Activated CD8-positive, alpha-beta memory T cell treated with anti-CD3 and anti-CD28 coated beads for 1 hour (primary cell): ENCODE measurements at places on chromosomes 3 and 15.

- DNase-seq, result no peak
Observed at GRCh38 chr15:39414201-39414600, 166.7 kb upstream of the THBS1 start.

GRCh38 chr15:87638554-87639083, 617.9 kb downstream of the NTRK3 start:
- DNase-seq, result no peak

DNA sequence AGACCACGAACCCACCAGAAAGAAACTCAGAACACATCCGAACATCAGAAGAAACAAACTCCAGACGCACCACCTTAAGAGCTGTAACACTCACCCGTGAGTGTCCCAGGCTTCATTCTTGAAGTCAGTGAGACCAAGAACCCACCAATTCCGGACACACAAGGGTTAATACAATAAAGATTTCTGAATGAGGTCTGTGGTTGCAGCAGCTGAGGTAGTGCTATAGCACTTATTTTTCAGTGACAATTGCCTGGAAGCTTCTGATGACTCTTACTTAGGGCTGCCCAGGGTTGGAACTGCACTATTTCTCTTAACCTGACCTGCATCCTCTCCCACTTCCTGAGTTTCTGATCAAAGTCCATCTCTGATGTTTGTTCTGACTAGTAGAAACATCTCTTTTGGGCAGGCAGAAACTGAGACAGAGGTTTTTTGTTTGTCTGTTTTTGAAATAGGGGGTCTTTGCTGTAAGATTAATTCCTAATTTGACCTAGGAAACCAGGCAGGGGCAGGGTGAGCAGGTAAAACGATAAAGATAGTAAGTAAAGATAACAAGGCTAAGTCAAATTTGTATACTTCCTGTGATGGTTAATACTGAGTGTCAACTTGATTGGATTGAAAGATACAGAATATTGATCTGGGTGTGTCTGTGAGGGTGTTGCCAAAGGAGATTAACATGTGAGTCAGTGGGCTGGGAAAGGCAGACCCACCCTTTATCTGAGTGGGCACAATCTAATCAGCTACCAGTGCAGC, 169.1 kb downstream of the GAP43 start:
- no peak for DNase-seq

- DNase-seq, result no peak
Observed at GRCh38 chr3:73493543-73494308, 131.0 kb downstream of the PDZRN3 start.

- no peak for DNase-seq
Observed at GRCh38 chr3:49132437-49133225, at the start of gene LAMB2. LAMB2 (minus strand) TSS chr3:49133050; CDS start chr3:49132867, 183 bp downstream.

- no peak for DNase-seq
Observed at GRCh38 chr3:74500257-74500656, 114.2 kb downstream of the CNTN3 start.

DNA sequence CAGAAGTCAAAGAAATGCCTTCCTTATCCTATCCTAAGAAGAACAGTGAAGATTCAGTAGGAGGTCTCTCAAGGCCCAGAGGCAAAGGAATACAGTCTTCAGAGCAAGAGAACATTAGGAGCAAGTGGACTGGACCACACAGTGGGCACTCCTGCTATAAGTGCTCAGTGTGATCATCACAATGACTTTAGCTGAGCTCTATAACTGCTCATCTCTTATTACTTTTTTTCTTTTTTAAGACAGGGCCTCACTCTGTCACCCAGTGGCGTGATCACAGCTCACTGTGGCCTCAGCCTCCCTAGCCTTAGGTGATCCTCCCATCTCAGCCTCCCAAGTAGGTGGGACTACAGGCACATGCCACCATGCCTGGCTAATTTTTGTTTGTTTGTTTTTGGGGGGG, 48.1 kb downstream of the COL8A1 start:
- DNase-seq, result no peak

- no peak for DNase-seq
Observed at GRCh38 chr15:65086680-65087111, 10.2 kb downstream of the KBTBD13 start.

GRCh38 chr3:185207931-185208746, 45.7 kb downstream of the EHHADH start:
- no peak for DNase-seq

GRCh38 chr3:5096336-5097008, 25.6 kb upstream of the ARL8B start:
- no peak for DNase-seq

- no peak for DNase-seq
Observed at GRCh38 chr3:10505050-10505790, at the start of gene ATP2B2. ATP2B2 (minus strand) TSS chr3:10505586; CDS start chr3:10449543, 56,043 bp downstream.

GRCh38 chr3:188217726-188218125, 63.8 kb downstream of the LPP start:
- no peak for DNase-seq

GRCh38 chr3:161920196-161920595, 423.6 kb downstream of the OTOL1 start:
- DNase-seq, result no peak

DNA sequence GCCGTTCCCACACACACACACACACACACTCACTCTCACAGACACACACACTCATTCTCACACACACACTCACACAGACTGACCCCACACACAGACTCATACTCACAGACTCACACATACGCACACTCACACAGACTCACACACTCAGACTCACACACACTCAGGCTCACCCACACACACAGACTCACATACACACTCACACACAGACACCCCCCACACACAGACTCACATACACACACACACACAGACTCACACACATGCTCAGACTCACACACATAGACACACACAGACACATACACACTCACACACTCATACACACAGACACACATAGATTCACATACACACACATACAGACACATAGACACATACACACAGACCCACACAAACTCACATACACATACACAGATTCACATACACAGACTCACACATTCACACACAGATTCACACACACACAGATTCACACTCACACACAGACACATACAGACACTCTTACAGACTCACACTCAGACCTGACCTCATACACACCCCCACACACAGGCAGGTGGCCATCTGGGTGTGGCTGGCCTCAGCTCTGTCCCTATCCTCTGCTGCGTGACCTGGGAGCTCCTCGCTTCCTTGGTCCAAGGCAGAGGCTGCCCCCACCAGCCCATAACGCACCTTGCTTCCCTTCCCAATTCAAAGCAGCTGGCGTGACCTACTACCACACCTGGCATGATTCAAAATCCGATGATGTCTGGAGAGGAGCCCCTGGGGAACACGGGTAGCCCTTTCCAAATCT, 1.9 kb downstream of the C3orf22 start:
- no peak for DNase-seq

- DNase-seq, result no peak
Observed at GRCh38 chr15:74988007-74988800, 7.2 kb upstream of the SCAMP5 start.

DNA sequence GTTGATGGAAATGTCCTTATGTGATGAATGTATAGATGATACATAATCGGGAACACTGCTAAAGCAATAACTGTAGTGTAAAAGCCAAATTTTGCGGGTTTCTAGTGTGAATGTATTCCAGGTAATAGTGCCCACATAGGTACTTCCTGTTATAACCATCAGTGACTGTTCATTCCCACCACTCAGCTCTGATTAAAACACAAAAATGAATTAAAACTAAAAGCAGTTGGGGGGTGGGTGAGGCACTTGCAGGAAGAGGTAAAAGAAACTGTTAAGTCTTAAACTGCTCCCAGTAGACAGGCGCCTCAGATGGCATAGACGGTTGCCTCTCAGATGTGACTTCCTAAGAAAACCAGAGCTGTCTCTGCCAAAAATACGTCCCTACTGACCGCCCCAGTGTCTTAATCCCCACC, 893 bp upstream of the MTHFS start:
- DNase-seq, result no peak
